ENCODE measurements at places on chromosomes 2 and 18.

DNA sequence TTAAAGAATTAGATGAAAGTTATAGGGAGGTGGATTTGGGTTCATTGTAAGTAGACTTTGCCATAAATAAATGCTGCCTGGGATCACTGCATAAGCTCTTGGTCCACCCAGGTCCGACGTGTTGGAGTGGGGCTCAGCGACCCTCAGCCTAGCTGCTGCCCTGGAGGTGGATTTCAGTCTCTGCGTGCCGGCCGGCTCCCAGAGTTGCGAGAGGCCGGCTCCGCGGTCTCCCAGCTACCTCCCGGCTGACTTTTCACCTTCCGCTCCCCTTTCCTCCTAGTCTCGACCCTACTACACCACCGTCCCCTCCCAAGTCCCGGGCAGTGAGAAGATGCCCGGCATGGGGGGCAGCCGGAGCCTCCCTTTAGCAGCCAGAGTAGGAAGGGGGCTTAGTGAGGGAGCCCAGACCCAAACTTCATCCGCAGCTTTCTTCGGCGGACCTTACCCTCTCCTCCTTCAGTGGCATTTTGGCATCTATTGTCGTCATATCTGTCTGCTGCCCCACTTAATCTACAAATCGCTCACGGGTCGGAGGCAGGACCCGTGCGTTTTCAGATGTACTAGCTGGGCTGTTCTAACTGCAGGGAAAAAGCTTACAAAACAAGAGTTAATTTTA, 8.1 kb downstream of the EMX1 start:
- no peak for DNase-seq

GRCh38 chr2:189022492-189022891, 48.3 kb downstream of the COL3A1 start:
- DNase-seq, result no peak

DNA sequence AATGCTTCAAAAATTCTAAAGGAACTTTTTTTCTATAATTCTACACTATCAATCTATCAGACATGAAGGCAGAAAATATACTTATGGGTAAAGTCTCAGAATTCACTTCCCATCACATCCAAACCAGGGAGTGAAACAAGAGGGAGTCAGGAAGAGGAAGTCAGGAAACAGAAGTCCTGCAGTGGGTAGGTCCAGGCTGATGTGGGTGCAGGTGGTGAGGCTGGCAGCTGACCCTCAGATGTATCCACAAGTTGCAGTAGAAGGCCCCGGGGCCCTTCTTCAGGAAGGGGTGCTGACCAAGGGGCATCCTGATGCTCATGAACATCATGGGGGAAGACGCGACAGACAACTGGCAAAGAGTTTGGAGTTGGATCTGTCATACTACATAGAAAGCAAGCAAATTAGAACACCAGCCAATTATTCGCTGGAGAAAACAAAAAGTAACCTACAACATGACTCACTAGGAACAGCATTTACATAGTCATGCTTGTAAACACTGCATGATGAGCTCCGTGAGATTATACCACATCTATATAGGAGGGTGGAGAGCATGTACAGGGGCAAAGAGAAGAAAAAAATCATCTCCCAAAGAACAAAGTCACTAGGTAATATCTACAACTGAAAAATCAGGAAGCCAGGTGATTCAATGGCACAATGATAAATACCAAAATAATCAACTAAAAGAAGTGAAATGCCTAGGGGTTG, 4.2 kb downstream of the UXS1 start:
- DNase-seq, result no peak

GRCh38 chr2:170354388-170354787, 176.4 kb downstream of the MYO3B start:
- DNase-seq, result no peak

GRCh38 chr2:11703700-11704099, 33.7 kb upstream of the NTSR2 start:
- no peak for DNase-seq

DNA sequence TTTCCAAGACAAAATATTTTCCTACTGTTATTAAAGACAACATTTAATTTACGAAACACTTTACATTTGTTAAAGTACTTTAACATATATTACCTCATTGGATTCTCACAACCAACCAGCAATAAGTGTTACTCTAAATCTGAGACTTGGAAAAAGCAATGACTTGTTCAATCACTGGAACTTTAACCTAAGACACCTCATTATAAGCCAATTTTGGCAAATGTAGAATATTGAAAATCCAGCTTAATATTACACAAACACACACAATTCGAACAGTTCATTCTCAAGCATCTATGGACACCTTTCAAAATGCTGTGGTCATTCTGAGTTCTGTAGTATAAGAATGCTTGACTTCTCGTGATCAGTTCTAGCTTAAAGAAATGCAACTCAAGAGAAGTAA, 619.4 kb upstream of the CHAC2 start:
- no peak for DNase-seq

DNA sequence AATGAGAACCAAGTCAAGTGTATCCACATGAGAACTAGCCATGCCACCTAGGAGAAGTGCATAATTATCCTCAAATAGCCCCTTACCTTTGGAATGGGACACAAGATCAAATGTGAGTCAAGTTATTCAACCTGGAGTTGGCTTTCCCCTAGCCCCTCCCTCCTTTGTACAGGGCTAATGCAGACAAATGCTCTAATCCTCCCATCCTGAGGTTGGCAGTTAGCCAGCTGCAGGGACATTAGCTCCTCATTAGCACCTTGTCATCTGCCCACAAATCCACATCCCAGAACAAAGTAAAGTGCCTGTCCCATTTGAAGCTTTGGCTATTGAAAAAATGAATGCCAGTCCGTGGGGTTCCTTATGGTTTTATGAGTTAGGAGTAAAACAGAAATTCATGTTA, 294.1 kb upstream of the FANCL start:
- no peak for DNase-seq

Data from lower lobe of right lung (tissue), 2 donors.